SJSA1 (cell line): ENCODE measurements at places on chromosomes 7 and 10. TPM values are rescaled to one million over a fixed set of nuclear protein-coding genes. Genes with fewer than 3 reads are reported as not detected.

DLX6 gene
- 1.8 and 3.3 TPM in 2 replicates for total RNA-seq

DNA sequence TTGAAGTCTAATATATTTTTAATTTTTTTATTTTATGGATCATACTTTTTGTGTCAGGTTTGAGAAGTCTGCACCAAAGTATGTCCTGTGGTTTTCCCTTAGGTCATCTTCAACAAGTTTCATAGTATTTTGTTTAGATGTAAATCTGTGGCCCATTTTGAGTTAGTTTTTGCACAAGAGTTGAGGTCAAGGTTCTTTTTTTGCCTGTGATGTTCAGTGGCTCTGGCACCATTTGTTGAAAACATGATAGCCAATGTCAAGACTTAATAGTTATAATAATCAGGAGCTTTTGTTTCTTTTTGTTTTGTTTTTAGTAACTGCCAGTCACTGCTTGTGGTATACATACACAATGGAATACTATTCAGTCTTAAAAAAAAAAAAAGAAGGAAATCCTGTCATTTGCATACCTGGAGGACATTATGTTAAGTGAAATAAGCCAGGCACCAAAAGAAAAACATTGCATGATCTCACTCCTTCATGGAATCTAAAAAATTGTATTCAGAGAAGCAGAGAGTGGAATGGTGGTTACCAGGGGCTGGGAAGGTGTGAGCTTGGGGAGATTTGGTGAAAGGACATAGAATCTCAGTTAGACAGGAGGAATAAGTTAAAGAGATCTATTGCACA is 61.3 kb downstream of the EGFR start:
- no peak overlapping the region for H3K4me3 ChIP-seq
- no peaks in the 10 kb centered on the region for H3K27me3 ChIP-seq
- H3K4me1 ChIP-seq, result peaks cover 55% of the 10 kb centered on the region
- H3K36me3 ChIP-seq, result no peaks in the 10 kb centered on the region

- no peaks in the 10 kb centered on the region for H3K27me3 ChIP-seq
- no peak overlapping the region for H3K4me3 ChIP-seq
- H3K4me1 ChIP-seq, result peaks cover 68% of the 10 kb centered on the region
- DNase-seq, result no peak
- H3K27ac ChIP-seq, result no peak overlapping the region
- peaks cover 46% of the 10 kb centered on the region for H3K36me3 ChIP-seq
Observed at GRCh38 chr10:79098596-79099015, 29.8 kb downstream of the ZMIZ1 start.

- H3K27me3 ChIP-seq, result 0 out of 2 replicates have a peak, but pooled peaks cover 4% of the 10 kb centered on the region
- no peak for DNase-seq
Observed at GRCh38 chr7:103499976-103500375, 54.0 kb upstream of the SLC26A5 start.

DNA sequence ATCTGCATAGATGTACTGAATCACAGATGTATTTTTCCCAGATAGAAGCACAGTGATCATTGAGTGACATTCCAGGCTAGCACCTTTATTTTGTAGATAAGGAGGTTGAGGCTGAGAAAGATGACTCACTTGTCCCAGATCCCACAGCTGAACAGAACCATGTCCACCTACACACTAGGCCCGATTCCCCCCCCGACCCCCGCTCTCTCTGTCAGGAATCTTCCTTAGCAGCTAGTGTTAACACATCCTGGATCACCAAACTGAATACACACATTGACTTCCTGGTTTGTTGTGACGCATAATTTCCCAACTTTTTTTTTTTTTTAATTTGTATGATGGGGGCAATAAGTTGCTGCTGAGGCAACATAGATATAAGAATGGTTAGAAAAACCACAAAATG is 5.2 kb downstream of the SFMBT2 start:
- no peaks in the 10 kb centered on the region for H3K36me3 ChIP-seq
- no peak for DNase-seq
- no peak overlapping the region for H3K27ac ChIP-seq
- no peak overlapping the region for H3K4me3 ChIP-seq

FAM171A1 gene
- total RNA-seq, result 47.6 and 60.3 TPM in 2 replicates

- H3K4me1 ChIP-seq, result no peaks in the 10 kb centered on the region
- H3K27ac ChIP-seq, result no peak overlapping the region
- H3K36me3 ChIP-seq, result no peaks in the 10 kb centered on the region
- H3K4me3 ChIP-seq, result no peak overlapping the region
- H3K27me3 ChIP-seq, result 0 out of 2 replicates have a peak, but pooled peaks cover 4% of the 10 kb centered on the region
Observed at GRCh38 chr10:11658801-11659368, 47.4 kb upstream of the USP6NL start.

SLC26A5 gene
- not detected in 2 replicates for total RNA-seq

DNA sequence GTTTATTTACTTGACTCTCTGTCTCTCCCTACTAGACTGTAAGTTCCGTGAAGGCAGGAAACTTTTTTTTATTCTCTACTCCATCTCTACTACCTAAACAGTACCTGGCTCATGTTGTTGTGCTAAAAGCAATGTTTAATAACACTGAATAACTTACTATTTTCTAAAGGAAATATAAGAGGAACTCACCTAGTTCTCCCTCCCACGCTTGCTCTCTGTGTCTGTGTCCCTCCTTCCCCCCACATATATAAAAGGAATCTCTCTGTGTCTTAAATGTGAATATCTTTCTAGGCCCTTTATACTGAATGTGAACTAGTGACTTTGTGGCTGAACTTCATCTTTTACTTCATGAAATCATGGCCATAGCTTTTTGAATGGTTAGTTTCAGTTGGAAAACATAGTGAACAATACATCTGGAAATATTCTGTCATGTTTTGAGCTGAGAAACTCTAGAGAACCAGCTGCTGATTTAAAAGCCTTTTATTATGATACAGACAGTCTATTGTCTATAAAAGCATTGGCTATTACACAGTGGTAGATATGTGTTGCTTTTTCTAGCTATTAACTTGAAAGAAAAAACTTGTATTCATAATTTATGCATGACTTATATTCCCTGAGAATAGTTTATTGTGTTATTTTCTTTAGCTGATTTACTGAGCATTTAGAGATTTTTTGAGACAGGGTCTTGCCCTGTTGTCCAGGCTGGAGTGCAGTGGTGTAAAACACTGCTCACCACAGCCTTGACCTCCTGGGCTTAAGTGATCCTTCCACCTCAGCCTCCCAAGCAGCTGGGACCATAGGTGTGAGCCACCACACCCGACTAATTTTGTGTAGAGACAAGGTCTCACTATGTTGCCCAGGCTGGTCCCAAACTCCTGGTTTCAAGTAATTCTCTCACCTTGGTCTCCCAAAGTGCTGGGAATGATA is 42.5 kb downstream of the VCL start:
- no peaks in the 10 kb centered on the region for H3K27me3 ChIP-seq
- peaks cover 17% of the 10 kb centered on the region for H3K4me1 ChIP-seq
- peaks cover 75% of the 10 kb centered on the region for H3K36me3 ChIP-seq
- no peak for DNase-seq
- no peak overlapping the region for H3K27ac ChIP-seq

CYP3A7 gene
- total RNA-seq, result not detected in 2 replicates

ZNF804B gene
- not detected in 2 replicates for total RNA-seq

NPSR1 gene
- total RNA-seq, result not detected in 2 replicates

BLNK gene
- not detected in 2 replicates for total RNA-seq

DNA sequence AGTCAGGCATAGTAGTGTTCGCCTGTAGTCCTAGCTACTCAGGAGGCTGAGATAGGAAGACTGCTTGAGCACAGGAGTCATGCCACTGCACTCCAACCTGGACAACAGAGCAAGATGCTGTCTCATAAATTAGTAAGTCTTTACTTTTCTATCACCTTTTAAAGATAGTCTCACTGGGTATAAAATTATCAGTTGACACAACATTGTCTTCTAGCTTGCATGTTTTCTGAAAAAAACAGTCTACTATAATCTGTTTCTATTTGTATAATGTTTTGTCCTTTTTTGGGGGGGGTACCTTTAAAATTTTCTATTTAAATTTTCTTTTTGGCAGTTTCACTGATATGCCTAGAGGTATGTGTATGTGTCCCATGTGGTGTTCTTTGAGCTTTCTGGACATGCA is 39.6 kb downstream of the COPG2 start:
- no peak overlapping the region for H3K4me3 ChIP-seq
- H3K36me3 ChIP-seq, result peaks cover 2% of the 10 kb centered on the region
- H3K27ac ChIP-seq, result no peak overlapping the region
- no peaks in the 10 kb centered on the region for H3K27me3 ChIP-seq
- peaks cover 5% of the 10 kb centered on the region; the same call in 1 of the 2 replicates for H3K4me1 ChIP-seq
- no peak for DNase-seq

DNA sequence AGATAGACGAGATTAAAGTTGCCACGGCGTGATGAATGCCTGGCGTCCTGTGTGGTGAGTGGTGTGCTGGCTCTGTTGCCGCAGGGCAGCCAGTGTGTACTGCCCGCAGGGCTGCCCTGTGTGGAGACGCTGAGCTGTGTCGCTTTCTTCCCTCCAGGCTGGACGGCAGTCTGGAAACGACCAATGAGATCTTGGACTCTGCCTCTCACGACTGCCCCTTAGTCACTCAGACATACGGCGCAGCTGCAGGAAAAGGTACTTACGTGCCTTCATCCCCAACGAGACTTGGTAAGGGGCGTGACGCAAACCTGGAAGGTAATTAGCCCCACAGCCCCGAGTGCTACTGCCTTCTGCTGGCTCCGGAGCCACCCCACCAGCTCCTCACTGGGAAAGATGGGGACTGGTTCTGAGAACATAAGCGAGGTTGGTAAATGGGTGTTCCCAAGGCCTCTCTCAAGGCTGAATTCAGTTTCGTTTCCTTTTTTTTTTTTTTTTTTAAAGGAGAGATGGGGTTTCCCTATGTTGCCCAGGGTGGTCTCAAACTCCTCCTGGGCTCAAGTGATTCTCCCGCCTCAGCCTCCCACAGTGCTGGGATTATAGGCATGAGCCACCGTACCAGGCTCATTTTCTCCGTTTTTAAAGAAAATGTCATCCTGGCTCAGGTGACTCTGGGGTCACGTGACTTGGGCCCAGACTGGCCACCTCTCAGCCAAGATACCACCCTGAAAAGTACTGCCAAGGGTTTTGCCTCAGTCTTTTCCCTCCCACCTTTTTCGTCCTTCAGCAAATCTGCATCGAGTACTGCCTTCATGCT is 39.6 kb downstream of the WIPI2 start:
- no peaks in the 10 kb centered on the region for H3K4me1 ChIP-seq
- no peak overlapping the region for H3K4me3 ChIP-seq
- H3K27me3 ChIP-seq, result no peaks in the 10 kb centered on the region

CAV1 gene
- total RNA-seq, result 118 and 154 TPM in 2 replicates

DNA sequence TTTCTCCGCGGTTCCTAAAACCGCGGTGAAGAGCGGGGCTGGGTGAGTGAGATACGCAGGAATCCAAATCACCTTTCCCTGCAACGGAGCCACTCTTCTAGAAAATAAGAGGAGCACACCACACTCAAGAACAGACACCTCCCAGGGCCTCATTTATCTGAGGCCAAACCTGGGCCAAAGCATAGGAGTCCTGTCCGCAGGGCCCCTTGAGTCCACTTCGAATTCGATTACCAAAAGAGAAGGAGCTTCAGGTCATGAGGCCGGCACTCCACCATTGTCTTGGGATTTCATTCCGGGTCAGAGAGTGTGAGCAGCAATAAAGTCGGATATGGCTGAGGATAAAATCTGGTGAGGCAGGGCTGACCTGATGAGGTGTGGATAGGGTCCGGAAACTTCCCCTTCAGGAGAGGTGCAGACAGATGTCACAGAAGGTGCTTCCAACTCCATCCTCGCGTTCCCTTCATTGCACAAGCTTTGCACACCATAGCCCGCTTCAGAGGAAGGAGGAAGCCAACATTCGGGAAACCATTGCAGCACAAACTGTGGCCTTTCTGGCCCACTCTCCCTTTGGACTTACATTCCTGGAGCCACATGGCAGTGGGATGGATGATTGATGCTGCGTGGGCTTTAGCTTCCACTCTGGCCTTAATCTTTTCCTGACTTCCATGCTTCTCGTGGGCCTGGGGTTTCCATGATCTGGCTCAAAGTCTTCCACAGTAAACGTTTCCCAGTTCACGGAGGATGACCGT is 27.2 kb upstream of the ZNF273 start:
- no peak overlapping the region for H3K4me3 ChIP-seq
- H3K27me3 ChIP-seq, result no peaks in the 10 kb centered on the region
- no peak overlapping the region for H3K27ac ChIP-seq

CALML5 gene
- total RNA-seq, result not detected in 2 replicates

GRCh38 chr10:84424731-84425167 is 96.4 kb downstream of the CCSER2 start:
- H3K4me1 ChIP-seq, result peaks cover 56% of the 10 kb centered on the region
- DNase-seq, result peak; percentile 90
- H3K4me3 ChIP-seq, result peak overlapping the region; percentile 20
- peaks cover 33% of the 10 kb centered on the region for H3K36me3 ChIP-seq
- no peaks in the 10 kb centered on the region for H3K27me3 ChIP-seq

DNA sequence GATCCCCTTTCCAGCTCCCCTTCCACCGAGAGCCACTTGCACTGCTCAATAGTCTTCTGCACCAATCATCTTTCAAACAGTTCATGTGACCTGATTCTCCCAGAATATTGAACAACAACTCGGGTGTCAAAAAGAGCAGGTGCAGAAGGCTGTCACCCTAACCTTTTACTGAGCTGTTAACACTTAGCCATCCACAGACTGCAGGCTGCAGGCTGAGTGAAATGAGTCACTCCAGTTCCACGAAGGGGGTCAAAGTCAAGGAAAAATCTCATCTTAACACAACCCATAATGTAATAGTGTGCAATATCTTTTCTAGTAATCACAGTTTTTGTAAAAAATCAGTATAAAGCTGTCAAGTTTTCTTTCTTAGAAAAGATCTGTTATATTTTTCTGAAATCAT is 63.1 kb downstream of the MTPAP start:
- no peak overlapping the region for H3K27ac ChIP-seq
- no peak overlapping the region for H3K4me3 ChIP-seq
- no peak for DNase-seq
- no peaks in the 10 kb centered on the region for H3K36me3 ChIP-seq
- no peaks in the 10 kb centered on the region for H3K4me1 ChIP-seq

DNA sequence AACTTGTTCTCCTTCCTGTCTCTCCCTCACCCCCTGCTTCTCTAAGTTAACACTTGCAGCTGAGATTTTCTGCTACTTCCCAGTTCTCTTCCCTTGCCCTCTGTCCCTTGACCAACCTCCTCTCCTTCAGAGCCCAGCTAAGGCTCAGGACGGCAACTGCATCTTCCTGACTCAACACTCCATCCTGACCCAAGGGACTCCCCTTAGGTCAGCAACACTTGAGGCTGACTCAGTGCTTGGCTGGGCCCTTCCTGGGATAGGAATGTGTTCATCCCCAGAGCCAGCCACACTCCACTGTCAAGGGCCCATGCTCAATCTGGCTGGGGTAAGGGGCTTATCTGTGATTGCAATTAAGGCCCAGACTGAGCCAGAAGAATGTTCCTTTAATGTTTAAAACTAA is 3.4 kb downstream of the CALHM2 start:
- no peak overlapping the region for H3K4me3 ChIP-seq
- no peak overlapping the region for H3K27ac ChIP-seq
- no peaks in the 10 kb centered on the region for H3K27me3 ChIP-seq
- peaks cover 34% of the 10 kb centered on the region for H3K36me3 ChIP-seq

- no peaks in the 10 kb centered on the region for H3K27me3 ChIP-seq
- peaks cover 26% of the 10 kb centered on the region for H3K36me3 ChIP-seq
- peaks cover 37% of the 10 kb centered on the region for H3K4me1 ChIP-seq
- peak overlapping the region; percentile 11 for H3K4me3 ChIP-seq
- H3K27ac ChIP-seq, result peak overlapping the region; percentile 89
- DNase-seq, result no peak
Observed at GRCh38 chr7:4739528-4739992, 35.9 kb upstream of the AP5Z1 start.

- no peak overlapping the region for H3K4me3 ChIP-seq
- no peaks in the 10 kb centered on the region for H3K36me3 ChIP-seq
- no peaks in the 10 kb centered on the region for H3K27me3 ChIP-seq
- peaks cover 9% of the 10 kb centered on the region for H3K4me1 ChIP-seq
Observed at GRCh38 chr10:35453855-35454532, 117.7 kb downstream of the CCNY start.

SPDYE2 gene
- not detected in 2 replicates for total RNA-seq

- H3K36me3 ChIP-seq, result peaks cover 8% of the 10 kb centered on the region
- H3K4me1 ChIP-seq, result peaks cover 53% of the 10 kb centered on the region
- peak; percentile 77 for DNase-seq
- H3K27ac ChIP-seq, result peak overlapping the region; percentile 88
- H3K27me3 ChIP-seq, result no peaks in the 10 kb centered on the region
Observed at GRCh38 chr7:105496521-105496920, 25.6 kb downstream of the PUS7 start.

CARD11 gene
- 0.22 and 0.50 TPM in 2 replicates for total RNA-seq
